ENCODE measurements at places on chromosomes 4 and X.

DNA sequence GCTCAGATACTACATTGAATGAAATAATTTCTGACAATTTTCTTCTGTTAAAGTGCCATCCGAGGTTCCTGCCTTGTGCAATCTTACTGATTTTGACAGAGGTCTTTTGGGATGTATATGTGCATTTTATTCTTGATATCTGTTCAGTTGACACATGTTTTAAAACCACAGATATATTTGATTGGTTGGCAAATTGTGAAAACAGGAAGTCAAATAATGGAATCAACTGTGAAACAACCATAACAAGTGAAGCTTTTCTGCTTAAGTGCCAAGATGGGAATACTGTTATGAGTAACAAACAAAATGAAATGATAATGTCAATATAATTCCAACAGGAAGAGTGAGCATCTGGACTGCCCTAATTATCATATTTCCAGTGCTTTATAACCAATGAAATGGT lies 84.9 kb upstream of the TET2 start:
- no peak for DNase-seq

DNA sequence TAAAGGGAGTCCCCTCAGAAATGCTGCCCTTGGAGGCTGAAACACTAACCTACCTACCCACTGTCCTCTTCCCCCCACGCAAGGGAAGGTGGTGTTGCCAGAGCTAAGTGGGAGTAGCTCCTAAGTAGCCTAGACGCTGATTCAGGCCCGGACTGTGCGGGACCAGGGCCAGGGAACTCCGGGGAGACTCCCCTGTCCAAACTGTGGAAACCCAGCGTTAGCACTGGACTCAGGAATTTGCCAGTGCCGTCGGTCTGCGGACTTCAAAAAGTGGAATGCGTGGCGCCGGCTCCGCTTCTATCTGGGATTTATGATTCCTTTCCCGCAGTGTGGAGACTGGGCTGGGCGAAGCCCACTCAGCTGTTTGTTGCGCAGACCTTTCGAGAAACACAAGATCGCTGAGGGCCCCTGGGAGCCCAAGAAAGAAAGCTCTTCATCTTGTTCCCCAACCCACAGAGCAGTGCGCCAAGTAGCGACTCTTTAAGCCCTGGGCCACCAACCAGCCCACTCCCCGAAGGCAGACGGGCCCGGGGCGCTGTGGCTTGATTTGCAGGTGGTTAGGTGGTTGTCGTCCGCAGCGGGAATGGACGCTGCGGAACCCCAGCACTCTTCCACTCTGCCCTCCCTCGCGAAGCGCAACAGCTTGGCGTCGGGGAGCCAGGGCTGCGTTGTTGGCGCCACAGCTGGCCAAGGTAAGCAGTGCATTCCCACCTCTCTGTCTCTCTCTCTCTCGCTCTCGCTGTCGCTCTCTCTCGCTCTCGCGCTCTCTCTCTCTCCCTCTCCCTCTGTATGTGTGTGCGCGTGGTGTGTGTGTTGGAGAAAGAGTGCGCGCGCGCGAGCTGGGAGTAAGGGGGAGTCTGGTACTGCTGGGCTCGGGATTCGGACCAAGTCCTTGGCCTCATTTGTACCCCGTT lies 2.0 kb downstream of the TMEM255A start:
- DNase-seq, result no peak

- no peak for DNase-seq
Observed at GRCh38 chr4:143531380-143531779, 17.9 kb downstream of the SMARCA5 start.

DNA sequence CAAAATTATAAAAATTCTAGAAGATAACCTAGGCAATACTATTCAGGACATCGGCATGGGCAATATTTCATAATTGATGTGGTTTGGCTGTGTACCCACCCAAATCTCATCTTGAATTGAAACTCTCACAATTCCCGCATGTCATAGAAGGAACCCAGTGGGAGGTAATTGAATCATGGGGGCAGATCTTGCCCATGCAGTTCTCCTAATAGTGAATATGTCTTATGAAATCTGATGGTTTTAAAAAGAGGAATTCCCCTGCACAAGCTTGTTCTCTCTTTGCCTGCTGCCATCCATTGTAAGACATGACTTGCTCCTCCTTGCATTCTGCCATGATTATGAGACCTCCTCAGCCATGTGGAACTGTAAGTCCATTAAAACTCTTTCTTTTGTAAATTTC lies 77.7 kb downstream of the DDX60 start:
- DNase-seq, result no peak

- no peak for DNase-seq
Observed at GRCh38 chr4:61204353-61205060, 4.4 kb downstream of the ADGRL3 start.

Measured in NCI-H1417 treated with DMSO at 0.1 percent for 48 hours (cell line).